Stimulated activated CD4-positive, alpha-beta T cell treated with anti-CD3 and anti-CD28 coated beads, Interleukin-1b, Interleukin-23, amount 100 ng/mL, for 48 hours (primary cell): ENCODE measurements at places on chromosomes 2 and 18.

DNA sequence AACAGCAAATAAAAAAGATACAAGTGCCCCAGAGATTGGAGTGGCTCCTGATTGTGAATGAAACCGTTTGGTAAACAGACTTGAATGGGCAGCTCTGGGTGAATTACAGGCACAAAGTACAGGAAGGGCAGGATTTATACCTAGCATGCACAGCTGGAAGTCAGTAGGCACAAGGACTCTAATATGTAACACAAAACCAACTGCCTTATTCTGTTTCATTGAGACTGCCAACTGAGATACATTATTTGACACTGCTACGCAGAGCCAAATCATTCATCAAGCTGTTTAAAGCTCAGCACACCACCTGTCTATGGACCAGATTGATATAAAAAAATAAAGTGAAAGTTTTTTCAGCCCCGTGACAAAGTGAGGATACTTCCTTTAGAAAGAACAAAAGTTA lies 541.2 kb downstream of the NUP35 start:
- DNase-seq: no peak

GRCh38 chr2:151120011-151120410 lies 141.7 kb downstream of the RBM43 start:
- no peak for DNase-seq

DNA sequence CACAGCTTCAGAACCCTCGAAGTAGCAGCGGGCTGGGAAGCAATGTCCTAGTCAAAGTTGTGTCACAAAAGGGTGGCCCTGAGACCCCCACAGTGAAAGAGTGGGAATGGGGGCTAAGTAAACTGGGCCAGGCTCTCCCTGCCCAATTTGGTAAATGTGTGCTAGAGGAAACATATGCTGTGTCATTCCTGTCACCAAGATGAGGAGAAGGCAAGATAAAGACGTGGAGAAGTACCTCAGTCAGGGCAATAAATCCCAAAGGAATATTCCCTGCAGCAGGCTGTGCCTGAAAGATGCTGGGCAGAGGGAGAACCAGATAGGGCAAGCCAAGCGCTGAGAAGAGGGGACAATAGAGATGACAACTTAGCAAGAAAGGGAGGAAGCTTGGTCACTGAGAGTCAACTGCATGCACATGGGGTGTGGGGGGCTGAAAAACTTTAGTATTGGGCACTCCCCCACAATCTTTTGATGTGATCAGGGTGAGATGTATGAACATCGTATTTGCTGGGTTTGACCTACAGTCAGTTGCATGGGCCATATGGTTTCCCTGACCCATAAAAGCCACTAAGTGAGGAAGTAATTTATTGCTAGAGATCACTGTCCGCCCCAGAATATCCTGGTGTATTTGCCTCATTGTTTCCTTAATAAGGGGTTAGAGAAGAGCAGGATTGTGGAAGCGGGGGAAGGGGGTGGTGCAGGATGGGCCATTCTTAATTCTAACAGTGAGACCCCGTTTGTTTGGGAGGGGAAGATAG lies 49.9 kb upstream of the CXCR4 start:
- DNase-seq: no peak

DNA sequence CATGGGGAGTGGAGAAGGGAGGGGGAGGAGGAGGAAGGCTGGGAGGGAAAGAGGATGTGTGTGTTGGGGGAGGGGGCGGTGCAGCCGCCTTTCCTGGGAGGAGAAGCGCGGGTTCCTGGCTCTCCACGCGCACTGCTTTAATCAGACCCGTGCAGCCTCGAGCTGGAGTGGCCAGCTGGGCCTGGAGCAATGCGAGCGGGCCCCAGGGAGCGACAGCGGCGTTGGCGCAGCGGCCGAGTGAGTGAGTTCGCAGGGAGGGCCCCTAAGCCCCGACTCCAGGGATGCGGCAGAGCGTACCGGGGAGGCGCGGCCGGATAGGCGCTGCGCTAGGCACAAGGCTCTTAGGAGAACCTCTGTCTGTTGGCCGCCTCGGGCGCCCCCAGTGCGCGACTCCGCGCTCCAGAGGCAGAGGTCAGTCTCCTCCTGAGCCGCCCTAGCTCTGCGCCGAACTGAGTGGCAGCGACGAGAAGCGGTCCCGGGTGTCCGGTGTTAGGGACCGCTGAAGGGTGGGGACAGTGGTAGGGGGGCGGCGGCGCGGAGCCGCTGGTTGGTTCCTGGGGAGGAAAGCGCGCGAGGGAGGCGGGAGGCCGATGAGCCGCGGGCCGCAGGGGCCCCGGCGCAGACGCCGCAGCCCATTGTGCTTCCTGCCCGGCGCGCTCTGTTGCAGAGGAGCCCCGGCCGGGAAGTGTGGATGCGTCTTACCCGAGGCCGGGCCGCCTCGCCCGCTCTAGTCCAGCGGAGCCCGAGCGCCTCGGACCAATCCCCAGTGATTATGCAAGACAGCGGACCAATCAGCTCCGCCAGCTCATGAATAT lies 455 bp upstream of the DLX1 start:
- DNase-seq: peak; percentile 69

DNA sequence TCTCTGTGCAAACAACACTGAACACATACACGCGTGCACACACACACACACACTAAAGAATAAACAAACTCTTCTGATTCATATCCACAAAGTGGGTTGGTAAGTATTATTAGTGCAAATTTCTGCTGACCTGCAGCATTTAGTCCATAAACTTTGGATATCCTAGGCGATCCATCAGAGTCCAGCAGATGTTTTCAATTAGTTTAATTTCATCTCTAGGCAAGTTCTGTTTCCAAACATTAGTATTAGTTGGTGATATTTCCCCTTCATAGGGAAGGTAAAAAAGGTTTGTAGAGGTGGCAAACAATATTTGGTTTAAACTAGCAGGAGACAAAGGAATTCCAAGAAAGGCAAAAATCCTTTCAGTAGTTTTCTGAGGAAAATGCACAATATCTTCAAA lies 5.7 kb downstream of the DSEL start:
- no peak for DNase-seq

- no peak for DNase-seq
Observed at GRCh38 chr2:75416420-75417342, 144.1 kb downstream of the EVA1A start.

DNA sequence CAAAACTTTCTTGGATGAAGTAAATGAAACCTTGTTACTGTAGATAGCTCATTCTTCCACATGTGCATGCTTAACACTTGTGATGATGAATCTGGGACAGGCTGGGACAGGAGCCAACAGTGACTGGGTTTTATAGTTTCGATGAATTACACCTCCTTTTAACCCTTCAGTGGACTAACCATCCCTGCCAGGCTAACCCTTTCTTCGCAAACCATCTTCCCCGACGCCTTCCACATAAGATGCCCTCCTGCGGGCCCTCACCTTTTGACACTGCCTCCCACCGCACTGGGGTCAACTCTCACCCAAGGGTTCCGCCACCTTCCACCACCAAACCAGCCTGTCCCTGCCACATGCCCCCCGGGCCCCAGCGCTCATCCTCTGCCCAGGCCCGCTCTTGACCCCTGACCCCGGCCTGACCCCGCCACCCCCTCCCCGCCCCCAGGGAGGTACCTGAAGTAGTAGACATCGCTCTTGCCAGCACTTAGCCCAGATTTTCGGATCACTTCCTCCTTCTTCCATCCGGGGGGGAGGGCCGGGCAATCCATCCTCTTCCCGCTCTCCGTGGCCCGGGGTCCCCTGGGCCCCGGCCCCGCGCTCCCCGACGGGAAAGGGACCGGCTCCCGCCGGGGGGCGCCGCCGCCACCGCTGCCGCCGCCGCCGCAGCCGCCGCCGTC lies 764 bp downstream of the MBD2 start:
- DNase-seq: peak; percentile 69

DNA sequence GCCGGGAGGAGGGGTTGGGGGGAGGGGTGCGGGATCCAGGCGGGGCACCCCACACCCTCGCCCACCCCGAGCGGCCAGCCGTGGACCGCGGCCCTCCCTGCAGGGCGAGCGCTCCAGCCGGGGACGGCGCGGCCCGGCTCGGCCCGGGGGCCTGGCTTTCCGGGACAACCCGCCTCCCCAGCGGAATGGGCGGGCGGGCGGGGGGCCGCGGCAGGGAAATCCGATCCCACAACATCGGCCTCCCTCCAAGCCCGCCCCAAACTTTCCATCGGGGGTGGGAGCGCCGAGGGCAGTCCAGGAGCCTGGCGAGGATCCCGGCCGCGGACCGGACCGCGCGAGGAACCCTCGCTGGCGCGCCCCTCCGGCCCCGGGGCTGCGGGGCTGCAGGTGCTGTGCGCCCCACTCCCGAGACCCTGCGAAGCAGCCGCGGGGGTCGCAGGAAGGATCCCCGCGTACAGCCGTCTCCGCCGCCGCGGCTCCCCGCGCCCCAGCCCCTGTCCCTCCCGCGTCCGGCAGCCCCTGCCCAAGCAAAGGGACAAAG lies 529 bp downstream of the SEMA4C start:
- DNase-seq: no peak

DNA sequence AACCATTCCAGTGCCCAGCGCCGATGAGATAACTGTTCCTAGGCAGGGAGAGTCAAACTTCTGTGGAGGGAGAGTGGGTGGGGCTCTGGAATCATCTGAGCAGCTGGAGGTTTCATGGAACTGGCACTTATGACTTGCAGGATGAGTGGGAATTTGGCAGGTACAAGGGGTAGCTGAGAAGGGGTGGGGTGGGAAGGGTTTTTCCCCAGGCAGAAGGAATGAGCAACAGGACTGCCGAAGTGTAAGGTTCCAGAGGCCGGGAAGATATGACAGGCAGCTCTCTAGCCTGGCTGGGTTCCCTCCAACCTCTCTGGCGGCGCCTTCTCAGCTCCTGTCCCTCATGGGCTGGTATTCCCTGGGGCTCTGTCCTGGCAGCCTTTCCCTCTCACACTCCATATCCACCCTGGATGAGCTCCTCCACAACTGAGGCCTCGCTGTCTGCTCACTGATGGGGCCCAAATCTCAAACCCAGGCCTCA lies 2.5 kb upstream of the TET3 start:
- DNase-seq: no peak

DNA sequence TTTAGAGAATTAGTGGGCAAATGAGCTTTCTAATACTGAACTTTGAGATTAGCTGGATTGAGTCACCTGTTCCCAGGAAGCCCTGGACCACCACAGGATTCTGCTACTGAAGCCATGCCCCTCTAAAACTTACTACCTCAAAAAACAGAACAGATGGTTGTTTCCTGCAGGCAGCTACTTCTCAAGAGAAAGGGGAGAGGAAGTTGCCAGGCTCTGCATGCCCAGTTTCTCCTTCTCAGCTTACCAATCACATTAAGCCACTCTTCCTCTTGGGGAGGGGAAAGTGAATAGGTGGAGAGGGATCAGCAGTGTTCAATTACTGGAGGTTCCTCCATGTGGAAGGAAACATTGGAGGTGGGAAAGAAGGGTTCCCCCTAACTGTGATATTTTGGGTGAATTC lies 24.9 kb upstream of the C1GALT1C1L start:
- DNase-seq: no peak

DNA sequence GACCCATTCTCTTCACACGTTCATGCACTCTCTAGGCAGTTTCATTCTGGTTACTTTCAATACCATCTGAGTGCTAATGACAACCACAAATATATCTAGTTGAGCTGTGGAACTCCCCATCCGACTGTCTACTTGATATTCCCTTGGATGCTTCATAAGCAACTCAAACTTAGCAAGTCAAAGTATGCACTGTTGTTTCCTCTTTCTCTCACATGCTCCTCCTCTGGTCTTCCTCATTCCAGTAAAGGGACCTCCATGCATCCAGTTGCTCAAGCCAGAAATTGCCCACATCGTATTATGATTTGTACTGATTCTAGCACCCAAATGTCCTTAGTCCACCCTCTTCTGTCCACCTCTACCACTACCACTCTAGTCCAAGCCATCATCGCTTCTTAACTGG lies 22.3 kb downstream of the SEMA4F start:
- no peak for DNase-seq

DNA sequence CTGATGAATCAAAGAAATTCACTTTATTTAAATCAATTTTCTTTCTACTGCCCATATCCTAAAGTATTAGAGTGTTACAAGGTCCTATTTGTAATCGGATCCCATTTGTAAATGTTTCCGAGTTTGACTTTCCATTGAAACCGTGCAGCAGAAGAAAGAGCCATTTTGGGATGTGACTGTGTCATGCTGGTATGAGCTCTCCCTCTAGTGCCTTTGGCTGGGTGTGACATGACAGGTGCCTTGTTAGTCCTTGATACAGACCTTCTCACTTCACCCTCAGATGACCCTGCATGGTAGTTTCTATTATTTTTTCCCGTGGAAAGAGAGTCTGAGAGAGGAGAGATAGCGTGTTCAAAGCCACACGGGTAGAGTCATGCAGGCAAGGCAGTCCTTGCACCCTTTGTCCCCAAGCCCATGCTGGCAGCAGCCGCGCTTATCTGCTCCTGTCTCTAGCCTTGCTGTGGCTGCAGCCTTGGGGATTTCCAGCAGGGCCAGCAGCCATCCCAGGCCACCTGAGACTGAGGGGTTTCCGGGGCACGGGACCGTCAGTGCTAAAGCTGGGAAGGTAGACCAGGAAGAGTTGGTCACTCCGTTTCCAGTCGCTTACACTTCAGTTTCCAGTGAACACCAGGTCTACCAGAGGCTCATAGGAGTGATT lies 21.4 kb downstream of the CHMP1B start:
- no peak for DNase-seq

GRCh38 chr2:95079199-95079683 lies 42.4 kb downstream of the MRPS5 start:
- DNase-seq: peak; percentile 51

DNA sequence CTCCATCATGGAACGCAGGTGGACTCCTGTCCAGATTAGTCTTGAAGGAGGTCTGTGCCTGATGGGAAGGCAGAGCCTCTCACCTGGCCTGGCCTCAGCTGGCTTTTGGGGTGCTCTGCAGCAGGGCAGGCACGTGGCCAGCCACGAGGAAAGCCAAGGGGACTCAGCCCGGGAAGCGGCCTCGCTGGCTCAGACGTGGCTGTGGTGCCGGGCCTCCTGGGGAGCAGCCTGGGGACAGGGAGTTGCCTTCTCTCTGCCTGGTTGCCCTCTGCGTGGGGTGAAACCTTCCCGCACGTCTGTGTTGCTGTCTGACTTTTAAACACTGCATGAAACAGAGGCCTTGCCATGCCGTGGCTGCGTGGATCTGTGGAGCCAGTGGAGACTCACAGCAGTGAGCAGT lies 45.0 kb downstream of the RTP5 start:
- no peak for DNase-seq

DNA sequence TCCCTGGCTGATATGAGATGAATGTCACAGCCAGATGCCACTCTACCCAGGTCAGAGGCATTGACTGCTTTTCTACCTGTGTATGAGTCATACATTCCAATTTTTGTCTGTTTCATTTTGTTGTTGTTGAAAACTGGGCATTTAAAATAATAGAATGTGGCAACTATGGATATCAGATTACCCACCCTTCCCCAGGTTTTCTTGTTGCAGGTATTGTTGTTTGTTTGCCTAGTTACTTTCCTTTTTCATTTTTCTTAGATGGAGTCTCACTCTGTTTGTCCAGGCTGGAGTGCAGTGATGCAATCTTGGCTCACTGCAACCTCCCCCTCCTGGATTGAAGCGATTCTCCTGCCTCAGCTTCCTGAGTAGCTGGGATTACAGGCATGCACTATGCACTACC lies 70.2 kb downstream of the LRRC30 start:
- no peak for DNase-seq

GRCh38 chr2:45167920-45168629 lies 158.8 kb upstream of the SIX2 start:
- no peak for DNase-seq

GRCh38 chr18:9304388-9305070 lies 30.0 kb upstream of the TWSG1 start:
- DNase-seq: no peak

- no peak for DNase-seq
Observed at GRCh38 chr2:121471532-121472469, 58.9 kb upstream of the RNU4ATAC start.
